ENCODE measurements at places on chromosomes 2 and 18.

GRCh38 chr2:109647636-109648035 is 33.5 kb downstream of the SOWAHC start:
- ATAC-seq, result no peak

GRCh38 chr18:59801576-59801975 is 98.2 kb upstream of the PMAIP1 start:
- no peak for ATAC-seq

- ATAC-seq, result no peak
Observed at GRCh38 chr2:19146867-19147266, 211.6 kb downstream of the OSR1 start.

DNA sequence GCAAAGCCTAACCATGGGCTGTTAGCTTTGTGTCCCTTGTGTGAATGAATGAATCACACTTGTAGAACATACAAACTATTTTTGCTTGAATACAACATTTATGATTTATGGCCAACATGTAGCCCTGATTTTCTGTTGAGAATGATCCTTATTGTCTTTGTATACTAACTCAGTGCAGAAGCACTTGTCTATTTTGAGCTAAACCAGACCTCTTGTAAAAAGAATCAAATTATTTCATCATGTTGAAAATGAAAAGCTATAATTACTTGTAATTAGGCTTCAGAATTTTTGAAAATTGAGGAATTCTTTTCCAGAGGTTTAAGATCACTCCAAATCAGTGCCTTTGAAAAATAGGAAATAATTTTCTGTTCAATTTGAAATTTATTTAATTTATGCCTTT is 85.9 kb downstream of the ZNF407 start:
- ATAC-seq, result no peak

DNA sequence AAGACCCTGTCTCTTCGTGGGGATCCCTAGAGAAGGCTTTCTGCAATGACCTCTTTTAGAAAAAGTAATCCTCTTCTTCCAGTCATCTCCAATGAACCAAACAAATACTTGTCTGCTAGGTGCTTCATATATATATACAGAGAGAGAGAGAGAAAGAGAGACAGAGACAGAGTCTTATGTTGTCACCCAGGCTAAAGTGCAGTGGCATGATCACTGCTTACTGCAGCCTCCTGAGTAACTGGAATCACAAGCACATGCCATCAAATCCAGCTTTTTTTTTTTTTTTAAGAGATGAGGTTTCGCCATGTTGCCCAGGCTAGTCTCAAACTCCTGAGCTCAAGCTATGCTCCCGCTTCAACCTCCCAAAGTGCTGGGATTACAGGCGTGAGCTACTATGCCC is 18.6 kb upstream of the PKDCC start:
- no peak for ATAC-seq

DNA sequence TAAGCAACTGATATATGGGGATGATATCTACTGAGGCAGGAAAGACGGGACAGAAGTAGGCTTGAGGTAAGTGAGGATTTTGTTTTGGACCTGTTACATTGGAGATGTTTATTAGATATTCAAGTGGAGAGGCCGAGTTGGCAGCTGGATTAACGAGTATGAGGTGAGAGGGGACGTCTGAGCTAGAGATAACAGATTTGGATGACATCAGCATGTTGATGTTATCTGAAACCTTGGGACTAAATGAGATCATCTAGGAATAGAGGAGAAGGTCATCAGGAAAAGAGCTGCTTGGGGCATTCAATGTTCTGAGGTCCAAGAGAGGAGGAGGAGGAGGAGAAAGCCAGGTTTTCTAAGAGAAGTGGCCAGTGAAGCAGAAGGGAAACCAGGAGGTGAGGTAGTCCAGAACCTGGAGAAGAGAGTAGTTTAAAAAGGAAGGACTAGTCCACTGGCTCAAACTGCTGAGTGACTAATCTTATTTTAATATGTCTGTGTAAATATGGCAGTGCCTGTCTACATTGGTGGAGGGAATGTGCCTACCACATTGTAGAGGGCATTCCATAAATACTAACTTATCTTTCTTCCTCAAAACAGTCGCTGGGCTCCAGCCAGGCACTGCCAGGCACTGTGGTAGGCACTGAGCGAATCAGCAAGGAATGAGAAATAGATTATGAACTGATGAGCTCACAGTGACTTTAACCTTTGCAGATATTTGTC is 488.3 kb downstream of the DLGAP1 start:
- ATAC-seq, result peak; percentile 35

- ATAC-seq, result peak; percentile 36
Observed at GRCh38 chr2:143397884-143398614, 268.8 kb downstream of the ARHGAP15 start.

DNA sequence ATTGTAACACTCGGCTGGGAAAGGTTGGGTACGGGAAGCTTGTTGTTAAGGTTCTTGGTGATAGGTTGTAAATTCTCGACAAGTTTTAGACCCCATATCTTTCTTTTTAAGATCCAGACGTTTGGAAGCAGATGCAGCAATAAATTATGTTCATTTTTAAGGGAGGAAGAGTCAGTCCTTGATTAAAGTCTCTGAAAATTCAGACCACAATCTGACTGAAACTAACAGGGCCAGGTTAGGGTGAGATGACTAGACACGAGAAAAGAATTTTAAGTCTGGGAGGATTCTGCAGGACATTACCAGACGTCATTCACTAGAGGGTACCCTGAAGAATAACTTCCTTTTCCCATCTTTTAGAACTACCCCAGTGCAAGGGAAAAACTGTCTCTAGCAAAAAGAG is 16.1 kb downstream of the WIPF1 start:
- ATAC-seq, result no peak
